ENCODE measurements at places on chromosomes 3 and 15.

DNA sequence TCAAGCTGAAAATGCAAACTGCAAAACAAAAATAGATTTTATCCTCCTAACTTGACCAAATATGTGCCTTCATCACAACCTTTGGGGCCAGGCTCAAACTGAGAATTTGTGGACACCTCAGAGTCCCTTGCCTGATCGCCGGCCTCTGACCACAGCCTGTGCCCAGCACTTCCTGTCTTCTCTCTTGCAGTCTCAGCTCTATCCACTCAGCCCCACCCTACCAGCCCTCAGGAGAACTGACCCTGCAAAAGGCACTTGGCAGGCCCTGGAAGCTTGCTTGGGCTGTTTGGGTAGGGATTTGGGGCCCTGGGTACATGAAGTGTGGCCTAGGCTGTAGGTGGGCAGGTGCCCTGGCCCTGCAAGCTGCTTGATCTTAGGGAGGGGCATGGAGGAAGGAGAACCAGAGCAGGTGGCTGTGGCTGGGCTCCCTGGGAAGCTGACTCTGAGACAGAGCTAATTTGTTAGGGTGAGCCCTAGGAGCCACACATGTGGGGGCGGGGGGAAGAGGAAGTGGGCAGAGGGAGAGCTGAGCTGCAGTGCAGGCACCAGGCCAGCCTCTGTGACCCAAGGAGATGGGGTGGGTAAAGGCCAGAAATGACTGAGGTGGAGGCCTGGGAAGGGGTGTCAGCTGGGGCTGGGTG lies 8.6 kb downstream of the CLEC3B start:
- no peak for DNase-seq

DNA sequence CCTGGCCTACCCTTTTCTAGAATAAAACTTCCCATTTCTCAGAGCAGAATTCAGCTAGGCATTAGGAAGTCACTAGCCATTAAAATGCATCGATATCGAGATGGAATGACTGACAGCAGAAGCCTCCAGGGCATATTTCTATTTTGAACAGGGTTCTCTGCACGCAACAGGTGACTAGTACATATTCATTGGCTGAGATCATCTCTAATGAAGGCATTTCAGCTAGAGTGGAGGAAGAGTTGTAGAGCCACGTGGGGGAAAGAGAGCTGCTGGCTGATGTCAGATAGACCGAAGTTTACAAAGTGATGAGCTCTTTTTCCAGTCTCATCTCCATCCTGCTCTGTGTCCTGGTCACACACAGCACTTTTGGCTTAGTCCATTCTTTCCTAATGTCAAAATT lies 7.5 kb downstream of the TMEM40 start:
- DNase-seq, result no peak

DNA sequence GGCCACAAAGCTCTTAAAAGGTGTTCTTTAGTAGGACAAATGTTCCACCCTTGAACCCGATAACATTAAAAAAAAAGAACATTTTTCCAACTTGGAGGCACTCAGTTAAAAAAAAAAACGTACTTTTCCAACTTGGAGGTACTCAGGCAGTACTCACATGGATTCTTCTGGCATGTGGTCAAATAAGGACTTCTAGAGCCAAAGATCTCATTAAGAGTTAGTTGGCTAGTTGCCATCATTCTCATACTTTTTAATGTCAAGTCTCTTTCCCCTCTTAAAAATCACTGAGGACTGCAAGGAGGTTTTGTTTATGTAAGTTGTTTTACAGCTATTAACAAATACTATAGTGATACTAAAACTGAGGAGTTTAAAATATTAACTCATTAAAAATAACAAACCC lies 101.0 kb downstream of the CADPS start:
- DNase-seq, result no peak

DNA sequence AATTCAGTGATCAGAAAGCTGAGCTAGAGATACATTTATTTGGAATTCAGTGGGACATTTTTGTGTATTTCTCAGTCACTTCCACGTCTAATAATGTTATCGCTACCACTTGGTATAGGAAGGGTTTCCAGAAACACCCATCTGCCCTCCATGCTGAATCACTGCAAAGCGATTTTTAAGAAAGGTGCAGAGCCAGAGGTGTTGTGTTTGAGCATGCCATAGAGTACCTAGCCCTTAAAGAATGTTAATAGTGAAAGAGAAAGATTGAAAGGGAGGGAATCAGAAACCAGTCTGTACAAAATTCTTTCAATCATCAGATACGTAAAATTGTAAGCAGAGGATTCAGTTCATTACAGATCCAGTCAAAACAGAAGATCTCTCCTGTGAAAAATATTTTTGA lies 80.1 kb upstream of the ARL6 start:
- DNase-seq, result no peak
